PC-9 (cell line): ENCODE measurements at places on chromosomes 6 and 20. TPM values are rescaled to one million over a fixed set of nuclear protein-coding genes. Genes with fewer than 3 reads are reported as not detected.

PTCHD4 gene
- 0.15 TPM in 1 of 2 replicates, not detected in the other for total RNA-seq

TMEM74B gene
- total RNA-seq = 0.44 and 1.2 TPM in 2 replicates

- peak; percentile 31 for DNase-seq
Measured at GRCh38 chr6:132464538-132465256, 48.2 kb downstream of the STX7 start.

GRCh38 chr6:34090935-34091334, 55.0 kb downstream of the GRM4 start:
- no peak for DNase-seq

- DNase-seq = no peak
Measured at GRCh38 chr20:36335206-36335870, 29.2 kb downstream of the DLGAP4 start.

- DNase-seq = peak; percentile 62
Measured at GRCh38 chr6:158232316-158233213, 64.4 kb downstream of the GTF2H5 start.

- no peak for DNase-seq
Measured at GRCh38 chr6:16841241-16841640, 80.0 kb upstream of the ATXN1 start.
